Ureter (tissue), 1 donor: ENCODE measurements at places on chromosomes 7 and 10.

- no peak for DNase-seq
Observed at GRCh38 chr10:132924046-132924952, 18.1 kb downstream of the CFAP46 start.

DNA sequence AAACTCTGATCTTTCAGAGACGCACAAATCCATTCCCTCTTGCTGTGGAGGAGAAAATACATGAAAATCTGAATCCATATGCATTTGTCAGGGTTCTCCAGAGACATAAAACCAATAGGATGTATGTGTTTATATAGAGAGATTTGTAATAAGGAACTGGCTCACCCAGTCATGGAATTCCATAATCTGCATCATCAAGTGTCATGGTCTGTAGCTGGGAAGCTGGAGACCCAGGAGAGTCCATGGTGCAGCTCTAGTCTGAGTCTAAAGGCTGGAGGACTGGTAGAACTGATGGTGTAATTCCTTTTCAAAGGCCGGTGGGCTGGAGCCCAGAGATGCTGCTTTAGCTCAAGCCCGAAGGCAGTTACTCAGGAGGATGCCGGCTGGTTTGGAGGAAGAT lies 134.0 kb downstream of the TCF7L2 start:
- no peak for DNase-seq

DNA sequence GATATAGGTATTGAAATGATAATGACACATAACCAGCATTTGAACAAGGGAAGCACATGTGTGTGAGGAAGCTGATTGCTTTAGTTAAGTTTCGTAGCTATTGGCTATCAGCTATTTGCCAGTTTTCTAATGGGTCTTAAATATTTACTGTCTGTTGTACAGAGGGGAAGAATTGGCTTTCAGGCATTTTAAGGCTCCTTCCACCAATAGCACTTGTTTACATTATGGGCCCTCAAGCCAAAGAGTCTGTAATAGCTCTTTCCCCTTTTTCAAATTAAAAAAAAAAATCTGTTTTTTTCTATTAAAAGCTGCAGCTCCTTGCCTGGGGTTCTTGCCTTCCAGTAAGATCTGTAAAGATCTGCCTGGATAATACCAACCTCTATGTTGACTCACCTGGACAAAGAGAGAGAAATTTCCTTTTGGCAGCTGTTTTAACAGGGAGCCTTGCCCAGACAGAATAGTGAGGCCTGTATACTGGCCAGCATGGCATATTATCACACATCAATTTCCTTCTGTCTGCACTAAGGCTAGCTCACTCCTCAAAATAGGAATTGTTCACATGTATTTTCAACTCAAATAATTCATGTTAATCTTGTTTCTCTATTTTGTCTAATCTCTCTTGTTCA lies 104.7 kb upstream of the LRGUK start:
- DNase-seq = no peak

DNA sequence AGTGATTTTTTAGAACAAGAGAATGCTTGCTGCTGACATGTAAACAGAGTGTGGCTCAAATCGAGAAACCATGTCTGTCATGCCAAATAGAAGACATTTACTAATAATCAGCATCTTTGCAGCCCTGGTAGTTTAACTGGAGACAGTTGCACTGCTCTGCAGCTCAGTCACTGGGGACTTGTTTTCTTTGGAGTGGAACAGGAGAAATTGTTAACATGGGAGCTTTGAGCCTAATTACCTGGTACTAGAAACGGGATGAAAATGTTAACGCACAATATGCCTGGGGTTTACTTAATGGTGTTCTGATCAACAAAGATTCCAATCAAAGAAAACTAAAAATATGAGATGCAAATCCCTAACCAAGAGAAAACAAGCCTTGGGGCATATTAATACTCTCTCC lies 153.5 kb downstream of the NRP1 start:
- no peak for DNase-seq
